ENCODE measurements at places on chromosomes 2 and 18.

DNA sequence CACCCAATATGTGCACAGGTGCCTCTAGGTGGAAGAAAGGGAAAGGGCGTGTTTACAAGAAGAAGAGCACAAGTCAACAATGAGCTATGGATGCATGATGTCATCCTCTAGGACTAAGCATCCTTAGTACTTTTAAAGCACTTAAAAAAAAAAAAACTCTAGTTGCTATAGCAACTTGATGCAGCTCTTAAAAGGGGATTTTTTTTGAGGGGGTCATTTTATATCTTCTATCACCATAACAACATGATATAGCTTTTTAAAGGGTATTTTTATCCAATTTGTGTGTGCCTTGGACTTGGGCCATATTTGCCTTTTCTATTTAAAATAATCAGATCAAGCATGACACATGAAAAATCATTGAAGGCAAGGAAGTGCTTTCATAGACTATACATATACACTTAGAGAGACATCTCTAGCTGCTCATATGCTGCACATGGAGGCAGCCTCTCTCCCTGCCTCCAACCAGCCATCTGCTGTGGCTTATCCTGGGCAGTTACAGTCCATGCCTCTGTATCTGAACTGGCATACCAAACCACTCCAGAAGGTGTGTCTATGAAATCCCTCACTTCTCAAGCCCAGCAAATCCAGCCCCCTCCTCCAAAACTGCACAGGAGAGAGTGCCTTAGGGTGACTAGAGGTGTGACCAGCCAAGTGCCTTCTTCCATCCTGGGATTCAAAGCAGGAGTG is 165.4 kb downstream of the MSH2 start:
- DNase-seq, result no peak

DNA sequence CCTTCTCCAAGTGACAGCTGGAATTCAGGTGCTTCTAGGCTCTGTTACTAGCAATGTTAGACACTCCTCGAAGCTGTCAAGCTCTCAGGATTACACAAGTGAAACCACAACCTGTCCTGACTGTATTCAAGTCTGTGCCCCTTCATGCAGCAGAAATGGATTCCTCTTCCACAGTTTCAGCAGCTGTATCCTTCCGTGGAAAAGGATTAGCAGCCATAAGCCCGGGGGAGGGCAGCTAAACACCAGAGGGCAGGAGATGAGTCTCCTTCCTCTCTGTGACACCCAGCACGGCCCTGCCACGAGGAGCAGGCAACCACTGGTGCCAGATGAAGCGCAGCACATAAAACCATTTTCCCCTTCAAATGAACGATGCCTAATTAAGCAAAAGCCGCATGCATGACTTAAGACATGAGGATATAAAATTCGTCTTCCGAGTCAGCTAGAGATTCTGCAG is 1.2 kb downstream of the ST3GAL5 start:
- DNase-seq, result no peak

- DNase-seq, result no peak
Measured at GRCh38 chr2:216974321-216975302, 114.7 kb upstream of the TNP1 start.

GRCh38 chr2:101942851-101943250 is 48.9 kb upstream of the IL1R2 start:
- no peak for DNase-seq

DNA sequence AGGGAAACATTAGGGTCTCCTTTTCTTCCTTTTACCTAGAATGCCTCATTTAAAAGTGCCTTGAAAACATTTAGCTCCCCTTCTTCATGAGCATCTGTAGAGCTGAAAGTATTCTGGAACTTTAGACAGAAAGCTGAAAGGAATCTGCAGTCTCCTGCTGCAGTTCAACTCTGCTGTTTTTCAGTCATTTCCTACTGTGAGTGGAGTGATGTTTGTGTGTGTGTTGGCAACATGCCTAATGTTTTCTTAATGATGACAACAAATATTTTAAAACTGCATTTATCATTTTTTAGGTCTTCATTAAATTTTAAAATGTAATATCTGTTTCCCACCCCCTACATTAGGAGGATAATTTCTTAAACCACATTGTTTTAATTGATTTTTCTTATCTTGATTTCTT is 66.6 kb downstream of the TWSG1 start:
- no peak for DNase-seq

- no peak for DNase-seq
Measured at GRCh38 chr18:69035756-69036155, 237.9 kb downstream of the CCDC102B start.

GRCh38 chr2:231387904-231388724 is 7.4 kb upstream of the B3GNT7 start:
- no peak for DNase-seq

DNA sequence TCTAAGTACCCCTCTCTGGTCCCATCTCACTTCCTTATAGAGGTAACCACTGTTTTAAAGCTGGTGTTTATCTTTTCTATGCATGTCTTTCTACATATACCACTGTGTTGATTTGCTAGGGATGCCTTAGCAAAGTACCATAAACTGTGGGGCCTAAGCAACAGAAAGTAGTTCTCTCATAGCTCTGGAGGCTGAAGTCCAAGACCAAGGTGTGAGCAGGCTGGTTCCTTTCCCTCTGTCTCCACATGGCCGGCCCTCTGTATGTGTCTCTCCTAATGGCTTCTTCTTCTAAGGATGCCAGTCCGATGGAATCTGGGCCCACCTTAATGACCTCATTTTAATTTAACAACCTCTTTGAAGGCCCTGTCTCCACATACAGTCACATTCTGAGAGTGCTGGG is 40.8 kb upstream of the ROCK2 start:
- no peak for DNase-seq

GRCh38 chr2:234536178-234536965 is 39.5 kb upstream of the ARL4C start:
- DNase-seq, result no peak

DNA sequence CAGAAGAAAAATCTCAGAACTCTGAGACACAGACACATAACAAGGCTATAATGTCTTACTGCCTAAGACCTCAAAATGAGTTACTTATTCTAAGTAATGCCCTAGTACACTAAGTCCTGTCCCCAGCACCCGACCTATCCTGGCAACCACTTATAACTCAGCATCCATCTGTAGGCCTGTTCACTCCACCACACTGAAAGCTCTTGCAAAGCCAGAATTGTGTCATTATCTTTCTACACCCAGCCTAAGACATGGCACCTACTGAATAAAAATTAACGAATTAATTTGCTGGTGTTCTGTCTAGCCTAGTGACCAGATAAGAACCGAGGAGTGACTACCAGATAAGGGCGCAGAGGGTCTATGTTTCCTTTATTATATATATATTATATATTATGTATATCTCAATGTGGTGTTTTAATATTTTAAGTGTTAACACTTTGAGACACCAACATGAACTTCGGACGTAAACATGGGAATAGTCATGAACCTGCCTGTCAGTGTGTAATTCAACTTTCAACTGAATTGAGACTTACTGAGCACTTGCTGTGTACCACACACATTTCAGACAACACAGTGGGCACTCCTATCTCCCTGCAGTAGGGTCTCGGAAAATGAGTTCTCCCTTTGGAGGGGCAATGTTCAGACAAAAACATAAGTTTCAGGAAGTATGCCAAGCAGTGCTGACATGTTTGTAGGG is 27.7 kb downstream of the TMEM131 start:
- no peak for DNase-seq

GRCh38 chr2:213216461-213216860 is 65.0 kb upstream of the IKZF2 start:
- no peak for DNase-seq

DNA sequence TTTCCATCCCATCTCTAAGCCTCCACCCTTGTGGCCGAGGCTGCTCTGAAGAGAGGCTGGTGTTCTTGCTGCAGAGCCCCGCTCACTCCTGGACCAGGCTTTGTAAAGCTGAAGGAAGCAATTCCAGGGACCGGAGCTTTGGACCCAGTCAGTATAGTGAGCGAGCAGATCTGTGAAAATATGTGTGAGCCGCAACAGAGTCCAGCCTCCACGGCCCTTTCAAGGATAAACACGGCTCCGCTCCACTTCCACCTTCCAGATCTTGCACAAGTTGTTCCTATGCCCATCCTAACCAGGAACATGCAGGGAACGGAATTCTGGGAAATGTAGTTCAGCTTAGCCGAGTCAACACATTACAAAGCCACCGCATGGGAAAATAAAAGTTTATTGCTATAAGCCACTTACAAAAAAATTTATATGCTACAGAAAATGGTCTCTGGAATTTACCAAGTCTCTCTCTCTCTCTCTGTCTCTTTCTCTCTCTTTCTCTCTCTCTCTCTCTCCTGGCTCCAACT is 151.7 kb upstream of the ZNF521 start:
- no peak for DNase-seq

DNA sequence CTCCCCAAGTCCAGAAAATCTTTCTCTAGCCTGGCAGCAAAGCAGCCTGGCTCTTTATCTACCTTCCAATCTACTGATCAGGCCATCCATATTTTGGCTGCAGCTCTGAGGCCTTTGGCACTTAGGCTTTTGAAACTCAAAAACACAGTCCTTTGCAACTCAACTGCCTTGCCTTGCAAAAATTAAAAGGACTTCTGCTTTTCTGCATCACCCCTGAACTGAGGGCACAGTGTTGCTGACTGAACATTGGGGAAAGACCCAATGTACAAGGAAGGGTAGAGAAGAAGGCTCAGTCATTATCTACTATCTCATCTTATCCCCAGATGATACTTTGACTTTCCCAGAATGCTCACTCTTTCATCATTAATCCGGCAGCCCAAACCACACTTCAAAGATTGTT is 625.5 kb downstream of the ARHGAP15 start:
- no peak for DNase-seq

DNA sequence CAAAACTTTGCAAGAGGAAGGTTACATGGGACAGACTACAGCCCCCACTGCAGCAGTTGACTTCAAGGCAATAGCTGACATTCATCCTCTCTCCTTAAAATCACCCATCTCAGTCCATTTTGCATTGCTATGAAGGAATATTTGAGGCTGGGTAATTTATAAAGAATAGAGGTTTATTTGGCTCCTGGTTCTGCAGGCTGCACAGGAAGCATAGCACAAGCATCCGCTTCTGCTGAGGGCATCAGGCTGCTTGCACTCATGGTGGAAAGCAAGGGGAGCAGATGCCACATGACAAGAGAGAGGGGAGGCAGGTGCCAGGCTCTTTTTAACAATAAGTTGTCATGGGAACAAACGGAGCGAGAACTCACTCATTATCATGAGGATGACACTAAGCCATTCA is 646.0 kb downstream of the ZEB2 start:
- DNase-seq, result no peak

GRCh38 chr2:53848062-53848461 is 11.7 kb downstream of the GPR75 start:
- no peak for DNase-seq

GRCh38 chr2:88545118-88545517 is 82.1 kb downstream of the EIF2AK3 start:
- DNase-seq, result no peak

DNA sequence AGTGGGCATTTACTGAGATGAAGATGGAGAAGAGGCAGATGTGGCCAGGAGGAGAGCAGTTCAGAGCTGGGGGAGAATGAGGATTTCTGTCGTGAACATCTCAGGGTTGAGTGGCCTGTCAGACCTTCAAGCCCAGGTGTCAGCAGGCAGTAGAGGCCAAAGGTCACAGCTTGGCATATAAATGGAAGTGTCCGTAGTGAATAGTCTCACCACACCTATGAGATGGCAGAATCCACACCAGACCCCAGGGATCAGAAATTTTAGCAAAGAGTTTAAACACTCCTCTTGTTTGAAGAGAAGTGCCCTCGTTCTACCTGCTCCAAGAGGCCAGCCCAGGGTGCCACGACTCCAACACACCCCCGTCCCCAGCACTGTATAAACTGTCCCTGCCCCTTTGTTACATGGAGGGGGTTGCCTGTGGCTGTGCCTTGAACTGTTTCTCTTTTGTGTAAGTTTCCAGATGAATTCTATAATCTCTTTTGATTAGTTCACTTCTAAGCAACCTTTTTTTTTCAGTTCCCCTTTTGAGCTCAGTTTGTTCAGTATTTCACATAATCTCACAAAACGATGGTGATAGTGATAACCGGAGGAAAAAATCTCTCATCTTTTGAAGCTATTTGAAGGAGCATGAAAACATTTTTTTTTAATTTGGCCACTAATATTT is 69.0 kb upstream of the TTC39C start:
- DNase-seq, result no peak

DNA sequence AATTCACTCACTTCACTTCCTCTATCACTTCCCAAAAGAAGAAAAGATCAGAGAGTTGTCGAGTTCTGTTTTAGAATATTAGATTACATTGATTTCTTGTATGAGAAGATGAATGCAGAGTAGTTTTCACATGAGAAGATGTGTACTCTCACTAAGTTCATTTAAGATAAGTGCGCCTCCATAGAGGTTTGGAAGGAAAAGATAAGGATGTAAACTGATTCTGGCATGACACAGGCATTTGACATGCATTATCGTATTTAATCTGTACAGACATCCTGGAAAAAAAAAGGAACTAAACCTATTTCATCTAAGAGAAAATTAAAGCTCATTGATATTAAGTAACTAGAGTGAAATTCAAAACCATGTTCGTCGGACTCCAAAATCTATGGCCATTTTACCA is 152.2 kb upstream of the CRIM1 start:
- DNase-seq, result no peak

DNA sequence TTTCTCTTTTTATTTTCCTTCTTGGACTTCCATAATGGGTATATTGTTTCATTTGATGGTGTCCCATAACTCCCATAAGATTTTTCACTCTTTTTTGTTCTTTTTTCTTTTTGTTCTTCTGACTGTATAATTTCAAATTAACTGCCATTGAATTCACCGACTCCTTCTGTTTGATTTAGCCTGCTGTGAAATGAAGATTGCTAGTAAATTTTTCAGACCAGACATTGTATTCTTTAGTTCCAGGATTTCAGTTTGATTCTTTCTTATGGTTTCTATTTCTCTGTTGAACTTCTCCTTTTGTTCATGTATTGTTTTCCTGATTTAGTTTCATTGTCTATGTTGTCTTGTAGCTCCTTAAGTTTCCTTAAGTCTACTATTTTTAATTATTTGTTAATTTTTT is 87.6 kb upstream of the SPOPL start:
- no peak for DNase-seq

DNA sequence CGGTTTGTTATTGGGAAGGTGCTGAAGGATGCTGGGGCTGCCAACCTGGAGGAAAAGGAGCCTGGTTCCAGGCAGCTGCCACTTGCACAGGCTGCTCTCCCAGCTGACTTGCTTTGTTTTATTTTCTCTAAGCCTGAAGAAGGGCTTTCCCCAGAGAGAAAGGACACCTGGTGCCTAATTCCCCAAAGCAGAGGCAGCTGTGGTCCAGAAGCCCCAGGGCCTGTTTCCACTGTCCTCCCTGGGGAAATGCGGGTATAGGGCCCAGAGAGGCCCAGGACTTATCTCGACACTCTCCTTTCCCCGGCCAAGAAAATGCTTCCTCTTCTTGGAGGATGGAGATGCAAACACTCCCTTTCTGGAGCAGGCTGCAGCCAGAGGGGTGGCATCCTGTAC is 30.1 kb downstream of the INO80C start:
- DNase-seq, result no peak

Measured in stimulated activated CD8-positive, alpha-beta memory T cell treated with anti-CD3 and anti-CD28 coated beads, Interleukin-7, amount 100 ng/mL, for 24 hours (primary cell).